ENCODE measurements at places on chromosomes 7 and 10.

GRCh38 chr7:81767926-81768325, 1.9 kb downstream of the HGF start:
- no peak for DNase-seq

DNA sequence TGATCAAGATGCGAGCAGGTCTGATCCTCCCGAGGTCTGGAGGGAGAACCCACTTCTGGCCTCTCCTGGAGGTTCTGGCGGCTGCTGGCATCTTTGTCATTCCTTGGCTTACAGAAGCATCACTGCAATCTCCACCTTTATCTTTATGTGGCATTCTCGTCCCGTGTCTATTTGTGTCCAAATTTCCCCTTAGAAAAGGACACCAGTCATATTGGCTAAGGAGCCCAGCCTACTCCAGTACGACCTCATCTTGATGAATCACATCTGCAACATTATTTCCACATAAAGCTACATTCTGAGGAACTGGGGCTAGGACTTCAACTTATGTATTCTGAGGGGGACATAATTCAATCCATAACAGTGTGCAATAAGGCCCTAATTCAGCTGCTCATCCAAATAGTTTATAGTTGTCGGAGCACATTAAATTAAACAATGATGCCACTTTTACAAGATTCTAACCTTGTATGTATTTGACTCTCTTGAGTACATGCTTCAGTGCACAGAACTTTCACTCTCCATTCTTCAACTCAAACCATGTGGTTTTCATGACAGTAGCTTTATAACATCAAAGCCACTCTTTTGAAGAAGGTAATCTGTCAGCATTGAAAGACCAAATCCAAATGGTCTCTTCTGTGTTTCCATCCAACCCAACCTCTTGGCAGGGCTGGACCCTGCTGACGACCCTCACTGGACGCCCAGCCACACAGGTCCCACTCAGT, 86.2 kb upstream of the DDC start:
- no peak for DNase-seq

GRCh38 chr7:68438016-68438415, 1160.3 kb upstream of the AUTS2 start:
- DNase-seq: no peak

DNA sequence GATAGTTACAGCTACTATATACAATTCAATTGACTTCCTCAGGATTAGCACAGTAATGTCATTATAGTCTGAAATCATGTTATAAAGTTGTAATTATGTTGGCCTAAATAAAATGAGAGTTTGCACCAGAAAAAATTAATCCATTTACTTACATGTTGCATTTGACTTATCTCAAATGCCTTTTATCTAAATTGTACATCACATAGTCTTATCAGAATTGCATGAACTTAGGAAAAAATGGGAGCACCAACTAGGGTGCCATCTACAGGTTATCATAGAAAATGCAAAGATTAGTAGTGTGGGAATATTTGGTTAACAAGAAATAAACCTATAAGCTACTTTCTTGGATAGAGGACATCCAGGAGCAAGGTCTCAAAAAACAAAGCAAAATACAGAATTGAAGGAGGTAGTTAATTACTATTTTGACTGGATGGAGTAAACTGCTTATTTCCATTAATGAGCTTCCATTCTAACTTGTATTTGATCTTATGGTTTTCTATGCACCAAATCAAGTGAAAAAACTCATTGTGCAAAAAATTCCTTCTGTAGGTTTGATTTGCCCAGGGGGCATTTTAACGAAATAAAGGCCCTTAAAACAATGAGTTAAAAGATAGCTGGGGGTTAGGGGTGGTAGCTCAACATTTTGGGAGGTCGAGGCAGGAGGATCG, 60.0 kb upstream of the ORC5 start:
- peak; percentile 28 for DNase-seq

DNA sequence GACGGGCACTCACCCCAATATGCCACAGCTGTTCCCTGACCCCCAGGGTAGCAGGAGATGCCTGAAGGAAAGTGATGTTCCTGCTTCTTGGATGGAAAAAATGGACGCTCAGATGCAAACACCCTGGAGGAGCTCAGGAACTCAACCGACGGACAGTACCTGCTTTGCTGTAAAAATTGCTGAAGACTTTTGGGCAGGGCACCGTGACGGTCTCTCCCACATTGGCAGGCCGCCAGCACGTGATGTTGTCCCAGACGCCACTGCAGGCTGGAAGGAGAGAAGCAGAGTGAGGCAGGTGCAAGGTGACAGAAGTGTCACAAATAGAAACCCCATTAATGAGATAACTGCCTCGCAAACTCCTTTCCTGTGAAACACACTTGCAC, 35.0 kb downstream of the VIPR2 start:
- no peak for DNase-seq

- DNase-seq: peak; percentile 42
Measured at GRCh38 chr7:94655126-94655847, 646 bp downstream of the SGCE start.

DNA sequence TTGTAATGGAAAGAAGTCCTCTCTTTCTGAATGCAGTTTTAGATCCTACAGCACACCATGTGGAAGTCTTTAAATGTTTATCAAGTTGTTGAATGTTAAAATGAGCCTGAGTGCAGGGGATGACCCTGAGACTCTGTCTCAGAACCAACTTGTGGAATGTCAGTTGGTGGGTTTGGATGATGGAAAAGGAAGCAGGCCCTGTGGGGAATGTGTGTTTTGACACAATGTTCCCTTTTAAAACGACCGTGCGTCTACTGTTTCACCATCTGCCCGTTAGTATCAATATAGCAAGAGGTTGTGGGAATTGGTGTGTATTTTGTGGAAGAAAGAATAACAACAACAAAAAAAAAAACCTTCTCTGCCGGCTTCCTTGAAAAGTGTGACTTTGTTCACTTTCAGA, 8.3 kb downstream of the DYNC1I1 start:
- DNase-seq: no peak

All from endothelial cell of umbilical vein (primary cell).